HCEC 1CT (cell line): ENCODE measurements at places on chromosomes 7 and 10.
A peak's percentile ranks its signal among the peaks of the same experiment; 100 is the strongest.

DNA sequence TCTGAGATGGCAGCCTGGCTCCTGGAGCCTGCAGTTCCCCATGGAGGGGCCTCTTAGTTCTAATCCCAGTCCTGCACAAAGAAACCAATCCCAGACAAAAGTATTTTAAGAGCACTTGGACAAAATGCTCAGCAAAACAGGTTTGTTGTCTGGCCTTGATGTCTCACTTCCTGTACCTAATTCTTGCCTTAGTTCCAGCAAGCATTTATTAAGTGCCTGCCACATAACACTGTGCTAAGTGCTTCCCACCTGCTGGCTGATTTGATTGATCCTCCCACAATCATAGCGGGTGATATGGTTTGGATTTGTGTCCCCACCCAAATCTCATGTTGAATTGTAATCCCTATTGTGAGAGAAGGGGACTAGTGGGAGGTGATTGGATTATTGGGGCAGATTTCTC is 65.7 kb upstream of the HABP2 start:
- no peak for DNase-seq

- DNase-seq: no peak
These were observed 110.9 kb downstream of the ADCY1 start for GRCh38 chr7:45684910-45685618.

DNA sequence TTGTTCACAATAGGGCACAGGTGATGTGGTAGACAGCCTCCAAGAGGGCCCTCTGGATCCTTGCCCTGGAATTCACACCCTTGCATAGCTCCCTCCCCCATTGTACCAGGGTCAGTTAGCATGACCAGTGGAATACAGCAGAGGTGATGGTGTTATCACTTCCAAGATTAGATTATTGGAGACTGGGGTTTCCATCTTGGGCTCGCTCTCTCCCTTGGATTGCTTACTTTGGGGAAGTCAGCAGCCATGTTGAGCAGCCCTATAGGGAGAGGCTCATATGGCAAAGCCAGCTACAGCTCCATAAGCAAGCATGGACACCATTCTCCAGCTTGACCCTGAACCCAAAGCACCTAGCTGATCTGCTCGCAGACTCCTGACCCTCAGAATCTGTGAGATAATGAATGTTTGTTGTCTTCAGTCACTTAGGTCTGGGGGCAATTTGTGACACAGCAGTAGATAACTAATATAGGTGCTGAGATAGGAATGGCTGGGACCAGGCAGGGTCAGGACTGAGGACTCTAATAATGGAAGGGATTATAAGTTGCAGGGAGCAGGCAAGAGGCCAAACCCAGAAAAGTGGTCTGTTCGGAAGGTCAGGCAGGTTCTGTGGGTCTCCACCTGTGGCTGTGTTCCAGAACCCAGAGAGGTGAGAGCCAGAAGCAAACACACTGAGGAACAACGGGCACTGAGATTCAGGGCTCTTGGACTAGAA is 22.9 kb downstream of the TBXAS1 start:
- DNase-seq: no peak

DNA sequence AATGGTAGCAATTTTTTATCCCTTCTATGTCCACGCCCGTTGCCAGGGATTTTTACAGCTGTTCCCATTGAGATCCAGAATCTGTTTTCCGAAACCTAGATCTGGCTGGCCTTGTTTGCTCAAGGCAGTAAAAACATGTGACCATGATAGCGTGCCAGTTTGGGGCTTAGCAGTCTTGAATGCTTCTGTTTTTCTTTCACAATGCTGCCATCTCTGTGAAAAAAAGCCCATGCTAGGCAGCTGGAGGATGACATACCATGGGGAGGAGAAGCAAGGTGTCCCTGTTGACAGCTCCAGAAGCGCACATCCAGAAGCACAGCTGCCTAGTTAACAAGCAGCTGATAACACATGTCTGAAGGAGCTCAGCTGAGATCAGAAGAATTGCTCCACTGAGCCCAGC is 2.2 kb upstream of the ZNF92 start:
- no peak for DNase-seq

GRCh38 chr7:21996641-21997040 is 50.9 kb upstream of the CDCA7L start:
- DNase-seq: peak; percentile 67

DNA sequence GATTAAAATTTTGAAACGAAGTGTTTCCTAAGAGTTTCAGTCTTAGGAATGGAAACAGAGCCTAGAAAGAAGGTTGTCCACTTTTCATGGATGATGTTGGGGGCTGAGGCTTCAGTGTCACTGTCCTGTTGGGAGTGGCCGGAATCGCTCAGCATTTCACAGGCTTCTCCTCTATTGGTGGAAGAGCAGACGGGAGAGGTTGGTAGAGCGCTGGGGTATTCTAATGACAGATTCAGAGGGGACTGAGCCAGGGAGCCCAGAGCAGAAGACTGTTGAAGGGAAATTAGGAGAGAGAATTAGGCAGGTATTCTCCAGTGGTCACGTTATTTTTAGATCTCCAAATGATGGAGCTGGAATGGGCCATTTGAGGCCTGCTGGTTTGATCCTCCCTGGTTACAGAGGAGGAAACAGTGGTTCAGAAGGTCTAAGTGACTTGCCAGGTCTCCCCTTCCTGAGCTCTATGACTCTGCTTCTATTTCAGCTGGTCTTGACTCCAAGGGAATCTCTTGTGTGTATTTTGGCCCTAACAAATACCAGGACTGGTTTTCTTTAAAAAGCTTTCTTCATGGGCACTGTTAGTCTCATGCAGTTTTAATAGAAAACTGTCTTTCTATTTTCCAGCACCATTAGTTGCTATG is 35.7 kb upstream of the EEPD1 start:
- no peak for DNase-seq

GRCh38 chr10:93907059-93907458 is 13.3 kb downstream of the SLC35G1 start:
- no peak for DNase-seq

DNA sequence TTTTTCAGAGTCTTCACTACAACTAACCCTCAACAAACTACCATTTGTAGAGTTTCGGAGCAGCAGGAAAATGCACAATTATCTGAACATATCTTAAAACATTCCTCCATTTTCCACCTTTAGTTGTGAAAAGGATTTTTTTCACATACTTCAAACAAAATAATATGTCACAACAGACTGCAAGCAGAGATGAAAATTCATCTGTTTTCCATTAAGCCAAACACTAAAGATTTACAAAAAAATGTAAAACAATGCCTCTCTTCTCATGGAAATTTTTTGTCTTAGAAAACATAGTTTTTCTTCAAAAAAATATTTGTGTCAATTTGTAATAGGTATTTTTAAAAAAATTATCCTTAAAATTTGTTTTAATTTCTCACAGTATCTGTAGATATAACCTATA is 98.9 kb downstream of the ARHGAP12 start:
- no peak for DNase-seq

DNA sequence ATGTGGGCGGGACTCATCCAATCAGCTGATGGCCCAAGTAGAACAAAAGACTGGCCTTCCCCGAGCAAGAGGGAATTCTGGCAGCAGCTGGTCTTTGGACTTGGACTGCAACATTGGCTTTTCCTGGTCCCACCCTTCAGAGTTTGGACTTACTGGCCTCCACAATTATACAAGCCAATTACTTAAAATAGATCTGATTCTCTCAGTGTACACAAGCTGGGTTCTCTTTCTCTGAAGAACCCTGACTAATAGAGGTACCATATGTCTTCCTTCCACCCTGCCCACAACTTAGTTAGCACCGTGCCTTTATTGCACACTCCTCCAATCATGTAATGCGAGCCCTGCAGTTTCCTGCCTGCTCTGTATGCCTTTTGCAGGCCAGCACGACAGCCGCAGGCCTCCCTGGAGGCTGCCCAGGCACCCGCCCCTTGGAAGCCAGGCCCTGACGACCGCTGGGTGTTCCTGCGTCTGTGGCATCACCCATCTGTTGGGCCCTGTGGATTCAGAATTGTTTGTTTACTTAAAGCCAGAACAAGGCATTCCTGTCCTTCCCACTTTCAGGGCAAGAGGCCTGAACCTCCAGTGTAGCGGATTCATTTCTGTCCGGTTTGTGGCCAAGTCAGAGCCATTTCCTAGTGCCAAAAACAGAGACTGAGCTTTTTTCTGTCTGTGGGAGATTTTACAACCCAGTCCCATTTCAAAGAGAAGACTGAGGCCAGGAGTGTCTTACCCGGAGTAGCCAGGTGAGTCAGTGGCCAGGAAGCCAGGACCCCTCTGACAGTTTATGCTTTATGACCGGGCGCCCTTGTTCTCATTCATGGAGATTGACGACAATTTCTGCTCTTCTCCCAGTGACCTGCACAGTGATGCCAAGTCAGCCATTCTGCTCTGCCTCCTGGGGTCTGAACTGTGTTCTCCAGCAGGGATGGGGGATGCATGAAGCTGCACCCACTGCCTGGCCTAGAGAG is 968 bp upstream of the INMT start:
- DNase-seq: peak; percentile 95

- no peak for DNase-seq
These were observed 18.4 kb upstream of the VOPP1 start for GRCh38 chr7:55590517-55591281.

- peak; percentile 18 for DNase-seq
These were observed 112.1 kb downstream of the SGMS1 start for GRCh38 chr10:50511492-50512213.

DNA sequence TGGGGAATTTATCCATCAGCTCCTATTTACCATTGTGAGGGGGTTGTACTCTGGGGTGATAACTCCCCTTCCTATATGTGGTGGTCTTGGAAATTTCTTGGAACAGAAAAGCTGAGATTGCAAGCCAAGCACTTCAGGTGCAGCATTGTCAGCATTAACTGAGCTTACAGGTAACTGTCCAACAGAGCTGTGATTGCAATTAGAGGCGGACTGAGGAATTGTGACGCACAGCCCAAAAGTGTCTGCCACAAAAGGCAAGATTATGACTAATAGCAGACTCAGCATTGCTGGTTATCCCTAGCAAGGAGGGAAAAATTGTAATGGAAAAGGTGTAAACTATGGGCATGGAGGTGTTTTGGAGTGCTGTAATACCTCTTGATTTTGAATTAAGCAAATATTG is 126.1 kb upstream of the AGR3 start:
- no peak for DNase-seq

GRCh38 chr10:110547139-110547761 is 20.2 kb upstream of the SMC3 start:
- peak; percentile 79 for DNase-seq

- peak; percentile 56 for DNase-seq
These were observed 12.0 kb downstream of the LSM8 start for GRCh38 chr7:118195837-118196474.

GRCh38 chr7:117401293-117402002 is 25.8 kb downstream of the ASZ1 start:
- no peak for DNase-seq

- peak; percentile 92 for DNase-seq
These were observed 309.1 kb downstream of the MDFIC start for GRCh38 chr7:115230882-115231571.

DNA sequence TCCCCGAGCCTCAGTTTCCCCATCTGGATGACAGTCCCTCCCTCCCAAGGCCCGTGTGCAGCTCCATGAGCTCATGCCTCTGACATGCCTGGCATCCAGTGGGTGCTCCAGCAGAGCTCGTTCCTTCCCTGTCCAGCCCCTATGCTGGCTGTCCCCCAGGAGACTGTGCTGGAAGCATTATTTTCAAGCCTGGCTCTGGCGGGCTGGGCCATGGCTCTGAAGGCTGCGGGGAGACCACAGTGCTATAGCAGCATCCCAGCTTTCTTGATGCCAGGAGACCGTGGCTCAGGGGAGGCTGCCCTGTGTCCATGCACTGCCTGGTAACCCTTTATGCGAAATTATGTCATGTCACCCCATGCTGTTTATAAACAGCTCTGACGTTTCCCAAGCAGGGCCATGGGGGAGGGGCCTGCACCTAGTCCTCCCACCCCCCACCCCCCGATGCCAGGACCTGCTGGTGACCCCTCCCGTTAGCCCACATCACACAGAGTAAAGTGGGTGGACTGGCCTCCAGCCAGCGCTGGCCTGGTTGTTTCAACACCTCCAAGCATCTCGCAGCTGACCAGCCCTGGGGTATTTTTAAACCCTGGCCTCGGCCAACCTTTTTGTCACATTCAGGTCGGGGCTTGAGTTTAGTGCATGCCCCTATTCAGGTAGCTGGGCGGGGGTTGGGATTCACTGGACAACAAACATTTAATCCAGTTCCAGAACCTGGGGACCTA is 105.9 kb upstream of the ZNF716 start:
- no peak for DNase-seq

GRCh38 chr7:36661135-36661840 is 63.0 kb downstream of the AOAH start:
- peak; percentile 74 for DNase-seq

GRCh38 chr7:141039376-141039775 is 24.6 kb upstream of the MRPS33 start:
- peak; percentile 40 for DNase-seq

- no peak for DNase-seq
These were observed 73.7 kb downstream of the BMPR1A start for GRCh38 chr10:86830043-86830591.

GRCh38 chr7:98913612-98914011 is 35.3 kb downstream of the TRRAP start:
- peak; percentile 51 for DNase-seq

GRCh38 chr10:86127274-86127819 is 239.2 kb downstream of the GRID1 start:
- no peak for DNase-seq

DNA sequence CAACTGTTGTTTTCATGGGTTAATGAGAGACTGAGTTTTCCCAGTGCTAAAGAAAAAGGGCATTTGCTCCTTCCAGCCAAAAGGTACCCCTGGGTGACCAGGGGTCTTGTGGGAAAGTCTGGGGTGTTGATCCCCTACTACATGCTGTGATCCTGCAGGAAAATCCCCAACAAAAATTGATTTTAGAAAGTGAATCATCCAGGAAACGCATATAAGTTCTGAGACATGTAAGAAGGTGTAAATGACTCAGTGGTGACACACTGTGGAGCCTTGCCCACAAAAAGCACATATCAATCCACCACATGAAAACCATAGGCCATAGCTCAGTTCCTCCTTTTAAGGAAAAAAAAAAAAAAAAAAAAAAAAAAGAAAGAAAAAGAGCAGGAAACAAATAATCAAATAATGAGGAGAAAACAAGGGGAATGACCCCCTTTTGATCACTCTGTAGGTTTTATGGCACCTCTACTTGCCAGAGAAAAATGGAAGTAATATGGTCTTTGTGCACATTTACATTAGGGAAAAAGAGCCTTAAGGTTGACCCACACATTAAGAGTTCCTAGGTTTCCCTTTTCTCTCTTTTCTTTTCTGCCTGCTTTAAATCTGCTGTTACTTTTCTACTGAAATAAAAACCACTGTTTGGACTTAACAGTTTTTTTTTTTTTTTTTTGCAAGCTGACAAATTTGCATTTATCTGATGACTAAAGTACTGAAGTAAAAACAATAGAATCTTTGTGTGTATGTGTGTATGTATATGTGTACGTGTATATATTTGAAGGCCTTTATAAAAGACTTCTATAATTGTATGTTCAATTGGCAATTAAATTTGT is 386.0 kb downstream of the KIF20B start:
- peak; percentile 95 for DNase-seq

GRCh38 chr7:44380831-44381493 is 55.6 kb upstream of the CAMK2B start:
- DNase-seq: peak; percentile 75

- peak; percentile 98 for DNase-seq
These were observed 19.0 kb upstream of the COL1A2 start for GRCh38 chr7:94375691-94376090.

GRCh38 chr10:77613476-77614130 is 24.0 kb downstream of the KCNMA1 start:
- no peak for DNase-seq

GRCh38 chr10:1476455-1476803 is 260.9 kb downstream of the ADARB2 start:
- no peak for DNase-seq

- DNase-seq: peak; percentile 17
These were observed 442.0 kb downstream of the MDFIC start for GRCh38 chr7:115363916-115364315.

- no peak for DNase-seq
These were observed 169.6 kb upstream of the KIAA1217 start for GRCh38 chr10:24039315-24039714.
